Lower leg skin (tissue), 4 donors: ENCODE measurements at places on chromosomes 3 and 15. TPM values are rescaled to one million over a fixed set of nuclear protein-coding genes. Genes with fewer than 3 reads are reported as not detected.

GRCh38 chr3:53104762-53105161, 25.5 kb downstream of the RFT1 start:
- no peak for DNase-seq

DNA sequence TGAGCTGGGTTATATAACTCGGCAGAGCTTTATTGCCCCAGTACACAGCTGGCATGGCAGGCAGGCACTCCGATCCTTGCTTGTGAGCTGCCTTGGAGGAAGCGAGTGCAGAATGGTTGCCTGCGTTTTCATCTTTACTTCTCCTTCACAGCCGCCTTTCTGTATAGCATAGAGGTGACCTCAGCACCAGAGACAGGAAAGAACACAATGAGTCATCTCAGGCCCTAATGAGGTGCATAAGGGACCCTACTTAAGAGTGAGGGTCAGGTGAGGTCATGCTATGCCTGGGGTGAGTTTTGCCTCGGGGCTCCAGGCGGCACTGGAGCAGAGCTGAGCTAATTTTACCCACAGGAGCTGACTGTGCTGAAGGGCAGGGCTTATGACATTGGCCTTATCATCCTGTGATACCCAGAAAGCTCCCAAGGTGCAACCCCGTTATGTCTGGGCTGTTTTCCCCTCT, 43.5 kb downstream of the LPP start:
- no peak for DNase-seq

- DNase-seq: no peak
These were observed 50.2 kb downstream of the EPHB3 start for GRCh38 chr3:184611607-184612281.

DNA sequence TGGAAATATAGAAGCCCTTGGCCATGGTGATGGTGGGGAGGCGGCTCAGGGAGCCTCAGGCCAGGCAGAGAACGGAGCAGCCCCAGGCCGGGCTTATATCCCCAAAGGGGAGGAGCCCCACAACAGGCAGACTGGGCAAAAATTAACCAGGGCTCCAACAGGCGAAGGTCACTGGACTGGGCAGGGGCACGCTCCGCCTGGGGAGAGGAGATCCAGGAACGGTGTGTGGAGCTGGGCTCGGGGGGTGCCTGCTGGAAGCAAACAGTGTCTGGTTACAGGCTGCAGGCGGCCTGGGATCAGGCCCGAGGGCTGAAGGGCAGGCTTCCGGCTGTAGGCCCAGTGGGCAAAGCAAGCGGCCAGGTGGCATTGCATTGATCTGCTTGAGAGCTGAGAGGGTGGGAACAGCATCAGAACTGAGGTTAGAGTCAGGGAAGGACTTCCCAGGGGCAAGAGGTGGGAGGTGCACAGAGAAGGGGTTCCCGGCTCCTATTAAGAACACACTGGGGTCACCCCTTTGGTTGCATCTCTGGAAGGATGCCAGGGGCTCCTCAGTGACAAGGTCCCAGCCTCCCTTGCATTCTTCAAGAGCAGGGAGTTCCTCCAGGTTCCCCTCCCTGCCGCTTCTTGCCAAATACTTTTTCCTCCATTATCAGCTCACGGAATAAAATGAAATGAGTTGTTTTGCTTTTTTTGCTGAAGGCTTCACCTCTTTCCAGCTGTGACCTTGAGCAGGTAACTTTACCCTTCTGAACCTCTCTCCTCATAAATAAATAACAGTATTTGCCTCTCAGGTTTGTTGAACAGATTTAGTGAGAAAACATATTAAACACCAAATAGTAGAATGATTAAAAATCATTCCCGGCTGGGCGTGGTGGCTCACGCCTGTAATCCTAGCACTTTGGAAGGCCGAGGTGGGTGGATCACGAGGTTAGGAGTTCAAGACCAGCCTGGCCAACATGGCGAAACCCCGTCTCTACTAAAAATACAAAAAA, 7.8 kb downstream of the ANPEP start:
- DNase-seq: no peak

DNA sequence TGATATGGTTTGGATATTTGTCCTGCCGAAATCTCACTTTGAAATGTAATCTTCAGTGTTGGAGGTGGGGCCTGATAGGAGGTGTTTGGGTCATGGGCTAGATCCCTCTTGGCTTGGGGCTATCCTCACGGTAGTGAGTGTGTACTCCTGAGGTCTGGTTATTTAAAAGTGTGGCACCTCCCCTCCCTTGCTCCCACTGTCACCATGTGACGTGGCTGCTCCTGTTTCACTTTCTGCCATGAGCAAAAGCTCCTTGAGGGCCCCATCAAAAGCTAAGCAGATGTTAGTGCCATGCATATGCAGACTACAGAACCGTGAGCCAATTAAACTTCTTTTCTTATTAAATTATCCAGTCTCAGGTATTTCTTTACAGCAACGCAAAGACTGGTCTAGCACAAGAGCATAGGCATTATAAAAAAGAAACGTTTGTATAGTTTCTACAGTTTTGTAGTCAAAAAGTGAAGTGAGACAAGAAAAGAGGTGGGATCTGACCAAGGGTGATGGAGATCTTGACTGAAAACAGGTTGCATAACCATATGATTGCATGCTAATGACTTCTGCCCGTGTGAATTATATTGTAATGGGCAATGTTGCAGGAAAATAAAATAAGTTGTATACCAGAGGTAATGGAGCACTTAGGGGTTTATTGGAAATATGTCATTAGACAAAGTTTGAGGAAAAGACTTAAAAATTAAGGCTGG, 28.5 kb upstream of the CLASP2 start:
- no peak for DNase-seq

- no peak for DNase-seq
These were observed 15.6 kb downstream of the MTHFS start for GRCh38 chr15:79881254-79881653.

DNA sequence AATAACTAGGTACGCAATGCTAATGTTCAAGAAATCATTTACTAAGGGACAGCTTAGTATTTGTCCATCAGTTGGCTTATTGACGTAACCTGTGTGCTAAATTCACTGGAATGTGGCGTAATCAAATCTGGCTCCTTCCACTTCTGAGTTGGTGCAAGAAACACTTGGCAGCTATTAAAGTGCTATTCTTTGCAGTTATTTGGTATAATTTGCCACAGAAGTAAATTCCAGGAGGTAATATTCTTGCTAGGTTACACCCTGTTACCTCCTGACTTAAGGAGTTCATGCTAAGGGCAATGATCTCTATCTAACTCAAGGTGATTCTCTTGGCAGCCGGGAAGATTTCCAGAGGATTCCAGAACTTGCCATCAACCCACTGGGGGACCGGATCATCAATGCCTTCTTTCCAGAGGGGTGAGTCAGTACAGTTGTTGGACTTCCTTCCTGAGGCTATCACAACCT, 25.5 kb downstream of the CHP1 start:
- no peak for DNase-seq

- DNase-seq: no peak
These were observed 228.7 kb downstream of the WDR72 start for GRCh38 chr15:53530761-53531160.

GRCh38 chr3:197501879-197502620, 53.7 kb downstream of the BDH1 start:
- no peak for DNase-seq

- no peak for DNase-seq
These were observed 10.4 kb upstream of the NCKIPSD start for GRCh38 chr3:48696156-48696555.

DNA sequence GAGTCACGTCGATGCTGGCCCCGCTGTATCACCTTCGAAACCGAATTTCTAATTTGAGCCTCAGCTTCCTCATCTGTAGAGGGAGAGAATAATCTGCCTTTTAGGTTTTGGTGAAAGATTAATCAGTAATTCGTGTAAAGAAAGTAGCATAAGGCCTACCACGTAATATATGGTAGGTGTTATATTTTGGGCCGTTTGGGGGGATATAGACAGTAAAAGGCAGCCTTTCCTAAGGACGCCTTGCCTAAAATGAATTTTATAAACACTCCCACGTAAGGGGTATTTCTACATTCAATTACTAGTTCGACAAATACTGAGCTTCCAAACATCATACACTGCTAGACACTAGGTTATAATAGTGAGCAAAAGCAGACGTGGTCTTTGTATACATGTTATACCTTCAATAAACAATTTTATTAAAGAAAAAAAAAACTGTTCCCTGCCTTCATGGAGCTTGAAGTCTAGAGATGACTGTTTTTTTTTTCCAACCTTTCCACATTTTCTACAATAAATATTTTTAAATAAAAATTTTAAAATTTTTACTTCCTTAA, 737 bp downstream of the JAGN1 start:
- DNase-seq: no peak

GRCh38 chr15:79523266-79523665, 91.1 kb downstream of the MINAR1 start:
- no peak for DNase-seq

- no peak for DNase-seq
These were observed 19.6 kb downstream of the CD86 start for GRCh38 chr3:122074621-122075265.

DNA sequence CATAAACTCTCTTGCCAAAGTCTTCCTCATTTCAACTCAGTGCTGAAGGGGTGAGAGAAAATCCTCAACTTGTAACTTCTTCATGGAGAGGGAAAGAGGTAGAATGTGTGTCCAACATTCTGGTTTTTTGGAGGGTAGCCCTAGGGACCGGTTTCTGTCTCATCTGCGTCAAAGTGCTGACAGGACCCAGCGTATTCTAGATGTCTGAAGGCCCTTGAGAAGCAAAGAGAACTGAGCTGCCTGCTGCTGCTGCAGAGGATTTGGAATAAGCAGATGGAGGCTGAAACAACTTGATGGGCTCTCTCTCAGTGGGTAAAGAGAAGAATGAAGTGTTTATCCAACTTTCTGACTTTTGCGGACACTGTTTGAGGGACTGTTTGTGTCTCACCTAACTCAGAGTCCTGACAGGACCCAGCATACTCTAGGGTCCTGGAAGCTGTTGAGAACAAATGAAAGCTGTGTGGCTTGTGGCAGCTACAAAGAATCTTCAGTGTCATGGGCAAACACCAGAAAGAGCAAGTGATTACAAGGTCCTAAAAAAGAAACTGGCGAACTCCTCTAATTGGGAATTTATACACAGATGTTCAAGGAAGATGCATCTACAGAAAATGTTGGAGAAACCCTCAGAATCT, 174.4 kb downstream of the SI start:
- DNase-seq: no peak

DNA sequence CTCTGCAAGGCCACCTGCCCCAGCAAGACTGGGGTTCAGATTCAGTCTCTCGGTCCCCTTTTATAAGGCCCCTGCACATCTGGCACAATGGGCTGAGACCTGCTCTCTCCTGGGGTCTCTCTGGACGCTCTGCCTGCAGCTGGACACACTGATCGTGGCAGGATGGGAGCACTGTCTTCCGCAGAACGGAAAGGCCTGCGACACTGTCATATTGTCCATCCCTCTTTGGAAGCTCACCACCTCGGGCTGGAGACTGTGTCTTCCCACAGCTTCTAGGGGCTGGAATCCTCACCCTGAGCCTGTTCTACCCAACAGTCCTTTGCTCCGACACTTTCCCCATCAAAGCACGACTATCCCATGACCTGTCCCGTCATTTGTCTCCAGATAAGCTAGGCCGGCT, 11.5 kb upstream of the IGDCC4 start:
- no peak for DNase-seq

- DNase-seq: no peak
These were observed 468.9 kb upstream of the WNT5A start for GRCh38 chr3:55955891-55956477.

GRCh38 chr3:70919661-70920060, 607.2 kb upstream of the MDFIC2 start:
- no peak for DNase-seq

The TMIE gene
- 1.1 TPM for total RNA-seq

The PLSCR5 gene
- total RNA-seq: not detected

The HYAL2 gene
- 95.7 TPM for total RNA-seq

The ZCWPW2 gene
- not detected for total RNA-seq

The PARP15 gene
- 0.38 TPM for total RNA-seq

The CCDC39 gene
- 0.13 TPM for total RNA-seq

The BTLA gene
- 0.11 TPM for total RNA-seq

The OTOL1 gene
- total RNA-seq: not detected

The SEMA3F gene
- 106 TPM for total RNA-seq

The CNTN3 gene
- total RNA-seq: 0.42 TPM

The ZNF660 gene
- total RNA-seq: 0.13 TPM
